ENCODE measurements at places on chromosomes 2 and 18.

GRCh38 chr2:176080540-176081375, 3.0 kb downstream of the EVX2 start:
- DNase-seq: peak; percentile 72

DNA sequence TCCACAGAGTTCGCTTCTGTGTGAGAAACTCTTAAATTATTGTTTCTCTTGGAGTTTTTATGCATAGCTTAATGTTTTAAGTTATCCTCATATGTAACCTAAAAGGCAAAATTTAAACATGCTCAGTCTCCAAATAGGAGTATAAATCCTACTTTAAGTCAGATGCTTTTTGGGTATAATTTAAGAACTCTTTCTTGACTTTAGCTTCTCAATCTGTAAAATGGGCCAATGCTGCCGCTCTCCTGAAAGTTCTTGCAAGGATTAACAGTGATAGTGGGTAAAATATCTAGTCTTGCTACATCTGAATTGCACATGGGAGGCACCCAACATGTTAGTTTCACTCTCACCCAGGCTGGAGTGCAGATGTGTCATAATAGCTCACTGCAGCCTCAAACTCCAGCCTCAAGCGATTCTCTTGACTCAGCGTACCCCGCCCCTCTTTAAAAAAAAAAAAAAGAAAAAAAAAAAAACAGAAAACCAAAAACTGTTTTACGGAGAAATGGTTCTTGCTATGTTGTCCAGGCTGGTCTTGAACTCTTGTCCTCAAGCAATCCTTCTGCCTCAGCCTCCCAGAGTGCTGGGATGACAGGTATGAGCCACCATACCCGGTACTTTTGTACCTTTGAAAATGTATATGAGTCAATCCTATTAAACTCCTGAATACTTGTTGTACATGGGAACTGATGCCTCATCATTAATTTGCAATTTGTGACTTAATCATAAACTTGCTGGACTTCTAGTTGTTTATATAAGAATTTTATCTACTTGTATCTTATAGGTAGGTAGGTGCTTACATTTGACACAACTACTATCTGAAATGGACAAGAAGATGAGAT, 1.8 kb downstream of the FBXO48 start:
- no peak for DNase-seq

- DNase-seq: no peak
Observed at GRCh38 chr2:24410976-24411375, 50.6 kb upstream of the ITSN2 start.

- no peak for DNase-seq
Observed at GRCh38 chr2:76730021-76730420, 792.2 kb downstream of the LRRTM4 start.

GRCh38 chr2:24153478-24153877, 21.4 kb upstream of the FAM228A start:
- DNase-seq: no peak

DNA sequence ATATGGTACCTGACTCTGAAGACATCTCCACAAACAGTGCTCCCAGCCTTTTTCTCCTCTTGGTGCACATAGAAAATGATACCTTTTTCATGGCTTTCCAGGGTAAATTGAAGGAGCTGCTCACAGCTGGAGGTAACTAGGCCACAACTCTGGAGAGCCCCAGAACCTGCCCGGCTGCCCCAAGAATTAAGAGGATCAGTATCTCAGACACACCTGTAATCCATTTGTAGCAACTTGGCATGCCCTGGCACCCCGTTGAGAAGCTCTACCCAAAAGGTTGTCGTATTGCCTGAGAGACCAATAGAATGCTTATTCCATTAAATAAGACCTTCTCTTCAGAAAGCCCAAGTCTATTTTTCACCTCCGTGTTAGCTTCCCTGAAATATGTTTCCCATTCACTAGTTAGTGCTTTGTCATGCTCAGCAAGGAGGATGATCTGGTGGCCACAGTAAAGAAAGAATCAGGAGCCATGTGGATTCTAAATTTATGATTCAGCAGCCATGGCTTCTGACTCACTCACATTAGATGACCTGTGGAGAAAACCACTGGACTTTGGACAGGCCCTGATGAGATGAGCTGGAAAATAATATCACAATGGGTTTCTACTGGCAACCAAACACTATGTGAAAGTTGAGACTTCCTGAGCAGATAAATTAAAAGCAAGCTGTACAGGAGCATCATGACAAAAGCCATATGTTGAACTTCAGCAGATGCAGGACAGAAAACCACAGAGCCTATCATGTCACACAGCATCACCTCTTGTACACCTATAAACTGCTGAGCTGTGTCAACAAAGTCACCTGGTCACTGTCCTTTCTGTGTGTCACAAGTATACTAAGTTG, 253.3 kb upstream of the OSR1 start:
- DNase-seq: no peak

DNA sequence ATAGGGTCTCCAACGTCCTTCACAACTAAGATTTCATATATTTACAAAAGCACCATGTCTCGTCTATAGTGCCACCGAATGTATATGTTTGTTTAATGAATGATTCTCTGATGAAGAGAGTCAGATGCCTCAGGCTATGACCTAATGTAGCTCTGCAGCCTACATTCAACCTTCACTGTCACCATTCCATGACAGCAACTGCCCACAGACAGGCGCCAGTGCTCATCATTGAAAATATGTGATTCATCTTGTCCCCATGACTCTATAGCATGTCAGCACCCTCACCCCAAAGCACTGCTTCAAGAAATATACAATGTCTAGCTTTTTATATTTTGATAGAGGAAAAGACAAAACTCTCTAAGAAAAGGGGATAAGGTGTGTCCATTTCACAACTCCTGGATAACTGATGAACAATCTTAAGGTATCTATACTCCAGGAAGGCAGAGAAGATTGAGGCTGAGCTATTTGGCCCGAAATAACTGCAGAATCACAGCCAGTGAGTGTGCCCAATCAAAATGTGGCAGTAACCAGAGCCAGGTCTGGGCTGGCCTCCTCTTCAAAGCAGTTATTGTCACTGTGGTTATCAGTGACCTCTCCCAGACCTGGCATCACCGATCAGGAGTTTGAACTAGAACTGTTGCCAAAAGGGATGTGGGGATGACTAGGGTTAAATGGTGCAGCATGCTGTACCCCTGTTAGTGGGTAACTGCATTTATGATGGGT, 246.6 kb downstream of the SETBP1 start:
- no peak for DNase-seq

- peak; percentile 16 for DNase-seq
Observed at GRCh38 chr2:73013936-73014335, 57.6 kb downstream of the SFXN5 start.

DNA sequence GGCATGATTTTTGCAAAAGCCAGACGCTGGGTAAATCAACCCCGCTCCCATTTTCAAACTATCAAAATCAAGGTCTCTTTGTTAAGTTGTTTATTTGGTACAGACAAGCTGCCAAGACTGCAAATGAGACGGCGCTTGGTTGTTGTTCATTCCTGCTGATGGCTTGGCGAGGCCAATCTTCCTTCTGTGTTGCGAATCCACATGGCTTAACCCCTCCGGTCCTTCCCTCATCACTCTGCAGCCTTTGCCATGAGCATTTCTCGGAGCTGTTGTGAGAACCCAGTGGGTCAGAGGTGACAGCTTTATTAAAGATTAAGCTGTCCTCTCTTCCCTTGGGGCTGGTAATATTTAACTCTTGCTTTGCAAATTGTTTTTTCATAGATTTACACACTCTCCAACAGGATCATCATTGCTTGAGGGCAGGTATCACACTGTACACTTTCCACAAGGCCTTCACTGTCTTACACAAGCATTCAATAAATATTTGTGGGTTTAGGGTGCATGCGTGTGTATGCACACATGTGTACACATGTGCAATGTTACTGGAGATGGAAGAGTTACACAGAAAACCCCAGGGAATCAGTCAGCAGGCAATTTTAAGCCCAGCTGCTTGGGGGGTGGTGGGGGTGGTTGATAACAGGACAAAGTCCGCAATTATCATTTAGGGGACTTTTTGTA, 27.8 kb upstream of the KCNF1 start:
- DNase-seq: no peak

DNA sequence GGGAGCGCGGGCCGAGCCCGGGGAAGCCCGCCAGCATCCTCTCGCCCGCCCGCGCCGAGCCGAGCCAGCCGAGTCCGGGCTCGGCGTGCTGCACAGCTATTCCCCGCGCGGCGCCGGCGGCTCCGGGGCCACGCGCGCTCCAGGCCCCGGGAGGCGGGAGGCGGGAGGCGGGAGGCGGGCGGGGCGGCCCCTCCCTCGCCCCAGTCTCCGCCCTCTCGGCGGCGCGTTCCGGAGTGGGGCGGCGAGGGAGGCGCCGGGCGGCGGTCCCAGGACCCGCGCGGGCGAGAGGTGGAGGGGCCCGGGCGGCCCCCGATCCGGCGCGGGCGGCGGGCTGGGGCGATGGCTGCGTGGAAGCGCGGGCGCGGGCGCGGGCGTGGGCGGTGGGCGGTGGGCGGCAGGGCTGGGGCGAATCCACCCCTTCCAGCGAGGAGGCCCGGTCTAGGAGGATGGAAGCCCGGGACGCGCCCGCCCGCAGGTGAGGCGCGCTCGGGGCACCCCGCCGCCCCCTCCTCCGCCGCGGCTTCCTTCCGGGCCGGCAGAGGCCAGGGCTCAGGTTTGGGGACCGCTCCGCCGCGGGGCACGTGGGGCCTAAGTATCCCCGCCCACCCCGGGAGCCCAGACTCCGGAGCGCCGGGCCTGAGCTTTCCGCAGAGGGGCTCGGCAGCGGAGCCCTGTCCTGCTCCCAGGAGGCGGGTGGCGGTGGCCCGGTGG, at the start of gene ADCY3:
TSS of gene ADCY3 (minus strand) at position 140 of the 711 bp plus-strand sequence. CDS start 1,250 bp downstream, outside the sequence.
- DNase-seq: peak; percentile 66

- no peak for DNase-seq
Observed at GRCh38 chr2:28486526-28486925, 9.3 kb upstream of the PLB1 start.

DNA sequence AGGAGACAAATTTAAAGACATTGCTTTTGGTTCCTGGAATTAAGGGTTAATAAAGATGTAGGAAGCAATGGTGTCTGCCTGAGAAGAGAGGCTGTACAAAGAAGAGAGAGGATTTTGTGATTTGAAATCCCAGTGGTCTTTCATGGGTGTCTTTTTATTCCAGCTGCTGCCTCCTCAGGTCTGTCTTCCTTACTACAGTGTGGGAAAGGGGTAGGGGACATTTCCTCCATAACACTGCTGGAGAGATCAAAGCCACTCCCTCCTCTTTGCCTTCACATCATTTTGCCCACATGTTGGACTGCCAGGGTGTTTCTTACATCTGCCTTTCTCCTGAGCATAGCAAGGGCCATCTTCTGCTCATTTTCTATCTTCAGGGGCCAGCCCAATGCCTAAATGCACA, 348.5 kb downstream of the EN1 start:
- DNase-seq: no peak

DNA sequence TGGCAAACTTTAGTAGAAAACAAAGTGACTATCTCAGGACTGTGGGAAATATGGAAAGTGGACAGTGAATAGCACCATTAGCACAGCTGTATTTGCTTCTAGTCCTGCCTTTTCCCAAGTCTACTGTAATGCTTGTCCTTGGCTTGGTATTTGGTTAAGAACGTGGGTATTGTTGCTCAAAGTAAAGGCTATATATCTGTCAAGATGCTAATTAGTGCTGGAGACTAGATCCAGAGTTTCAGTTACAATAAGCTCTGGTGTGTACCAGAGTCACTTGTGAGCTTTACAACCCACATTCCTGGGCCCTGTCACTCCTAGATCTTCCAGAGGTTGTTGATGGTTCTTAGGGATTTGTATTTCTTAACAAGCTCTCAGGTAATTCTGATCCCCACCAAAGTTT, 313.6 kb downstream of the SLC8A1 start:
- DNase-seq: no peak

DNA sequence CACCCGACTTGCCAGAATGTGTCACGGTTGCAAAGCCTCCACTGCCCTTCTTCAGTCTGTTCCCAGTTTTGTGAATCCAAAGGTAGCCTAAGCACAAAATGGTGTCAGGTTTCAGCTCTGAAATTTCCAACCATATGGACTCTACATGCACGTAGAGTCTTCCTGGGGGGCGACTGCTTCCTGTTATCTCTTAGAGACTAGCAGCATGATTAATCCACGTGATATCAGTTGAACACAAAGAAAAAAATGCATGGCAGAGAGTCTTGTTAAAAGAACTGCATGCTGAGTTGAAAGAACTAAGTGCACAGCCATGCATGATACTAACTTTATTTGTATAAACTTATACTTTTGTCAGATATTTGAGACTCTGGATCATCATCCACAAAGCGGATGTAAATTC, 404.4 kb downstream of the SOCS6 start:
- peak; percentile 86 for DNase-seq

GRCh38 chr2:40372283-40372985, 79.5 kb downstream of the SLC8A1 start:
- DNase-seq: no peak

GRCh38 chr2:83191316-83191715, 1267.8 kb downstream of the SUCLG1 start:
- no peak for DNase-seq

- peak; percentile 79 for DNase-seq
Observed at GRCh38 chr2:120245520-120246332, 6.9 kb upstream of the RALB start.

DNA sequence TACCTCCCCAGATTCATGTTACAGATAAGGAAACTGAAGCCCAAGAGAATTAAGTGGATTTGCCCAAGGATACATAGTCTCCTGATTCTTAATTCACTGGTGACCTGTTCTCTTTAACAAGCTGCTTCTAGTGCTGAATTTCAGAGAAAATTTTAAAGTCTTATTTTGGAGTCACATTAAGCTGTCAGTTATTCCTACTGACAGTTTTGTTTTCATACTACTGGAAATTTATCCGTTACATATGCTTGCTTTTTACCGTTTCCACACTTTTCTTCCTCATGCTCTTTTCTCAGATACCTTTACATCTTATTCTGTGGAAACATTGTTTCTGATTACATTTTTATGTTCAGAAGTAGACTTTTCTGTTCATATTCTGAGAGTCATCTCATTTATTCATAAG, 1.3 kb downstream of the MOB4 start:
- DNase-seq: no peak

GRCh38 chr2:145563741-145564615, 1044.1 kb upstream of the ZEB2 start:
- DNase-seq: no peak

GRCh38 chr2:8541223-8541622, 140.6 kb upstream of the ID2 start:
- no peak for DNase-seq

- no peak for DNase-seq
Observed at GRCh38 chr2:155525199-155525598, 807.3 kb downstream of the NR4A2 start.

- DNase-seq: no peak
Observed at GRCh38 chr18:77262643-77263465, 13.2 kb downstream of the GALR1 start.

DNA sequence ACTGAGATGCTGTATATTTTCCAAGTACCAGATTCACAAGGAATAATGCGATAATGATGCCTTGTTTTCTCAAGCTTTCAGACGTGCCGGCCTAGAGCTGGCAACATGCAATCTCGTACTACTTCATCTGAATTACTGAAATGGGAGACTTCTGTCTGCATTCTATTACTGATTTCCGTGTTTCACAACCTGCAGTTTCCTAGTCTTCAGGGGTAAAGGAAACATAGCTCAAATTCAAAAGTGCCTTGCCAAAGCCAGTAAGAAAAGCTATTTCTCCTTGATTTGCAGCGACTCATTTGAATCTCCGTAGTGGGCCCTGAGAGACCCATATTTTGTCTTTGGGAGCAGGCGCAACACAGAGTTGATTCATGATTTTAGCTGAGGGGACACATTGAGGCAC, 289.0 kb downstream of the CNTNAP5 start:
- no peak for DNase-seq

- no peak for DNase-seq
Observed at GRCh38 chr2:30729031-30729430, 78.2 kb downstream of the CAPN13 start.

Data from A673 (cell line).